NCI-H1417 treated with DMSO at 0.1 percent for 48 hours (cell line): ENCODE measurements at places on chromosomes 13 and 19.

- no peak for DNase-seq
Measured at GRCh38 chr19:2594319-2594718, 108.2 kb downstream of the GNG7 start.

GRCh38 chr19:5803752-5804515 is 933 bp upstream of the NRTN start:
- DNase-seq = peak; percentile 33

GRCh38 chr13:48631441-48631840 is 22.3 kb upstream of the CYSLTR2 start:
- DNase-seq = no peak

GRCh38 chr19:48616041-48616436 is 1.2 kb upstream of the FAM83E start:
- no peak for DNase-seq

DNA sequence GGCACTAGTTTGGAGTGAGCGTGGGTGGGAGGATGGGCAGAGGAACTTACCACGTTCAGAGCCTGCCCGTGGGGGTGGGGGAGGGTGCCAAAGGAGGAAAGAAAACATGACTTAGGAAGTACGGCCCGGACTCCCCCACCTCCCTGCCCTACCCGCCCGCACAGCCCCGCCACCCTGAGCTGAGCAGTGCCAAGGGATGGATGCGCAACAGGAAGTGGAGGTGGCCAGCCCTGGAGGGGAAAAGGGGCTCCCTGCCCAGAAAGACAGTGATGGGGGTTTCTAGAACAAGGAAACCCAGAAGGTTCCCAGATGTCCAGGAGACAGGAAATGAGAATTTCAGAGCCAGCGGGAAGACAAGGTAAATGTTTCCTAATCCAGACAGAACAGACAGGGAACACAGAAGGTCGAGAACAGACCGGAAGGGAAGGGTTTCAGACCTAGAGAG is 6.3 kb downstream of the TEAD2 start:
- DNase-seq = no peak

DNA sequence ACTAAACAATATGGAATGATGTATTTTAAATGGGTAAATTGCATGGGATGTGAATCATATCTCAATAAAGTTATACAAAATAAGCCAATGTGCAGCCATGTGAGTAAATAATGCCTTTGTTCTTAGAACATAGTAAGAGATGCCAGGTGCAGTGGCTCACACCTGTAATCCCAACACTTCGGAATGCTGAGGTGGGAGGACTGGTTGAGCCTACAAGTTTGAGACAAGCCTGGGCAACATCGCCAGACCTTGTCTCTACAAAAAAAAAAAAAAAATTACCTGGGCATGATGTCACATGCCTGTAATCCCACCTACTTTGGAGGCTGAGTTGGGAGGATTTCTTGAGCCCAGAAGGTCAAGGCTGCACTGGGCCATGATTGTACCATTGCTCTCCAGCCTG is 230.7 kb downstream of the RFC3 start:
- no peak for DNase-seq

DNA sequence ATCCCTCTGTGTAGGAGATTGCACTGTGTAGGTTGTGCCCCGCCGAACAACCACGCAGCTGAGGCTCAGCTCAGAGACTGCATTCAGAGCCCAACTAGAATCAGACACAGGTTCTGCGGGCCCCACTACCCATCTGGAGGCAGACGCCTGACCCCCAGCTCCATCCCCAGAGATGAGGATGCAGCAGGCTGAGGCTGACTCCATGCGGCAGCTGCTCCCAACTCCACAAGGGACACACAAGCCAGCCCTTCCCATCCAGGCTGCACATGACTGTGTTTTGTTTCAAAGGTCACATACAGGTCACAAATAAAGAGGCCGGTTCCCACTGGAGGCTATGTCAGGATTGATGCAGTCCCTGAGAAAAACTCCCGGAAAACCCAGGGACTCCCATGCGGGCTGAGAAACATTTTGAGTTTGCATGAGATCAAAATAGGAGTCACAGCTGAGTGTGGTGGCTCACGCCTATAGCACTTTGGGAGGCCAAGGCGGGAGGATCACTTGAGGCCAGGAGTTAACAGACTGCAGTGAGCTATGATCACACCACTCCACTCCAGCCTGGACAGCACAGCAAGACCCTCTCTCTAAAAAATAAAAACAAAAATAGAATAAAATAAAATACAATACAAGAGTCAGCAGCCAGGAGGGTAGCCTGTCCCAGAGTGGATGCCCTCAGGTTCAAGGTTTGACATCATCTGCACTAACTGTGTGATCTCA is 14.0 kb downstream of the ELL start:
- no peak for DNase-seq

- DNase-seq = peak; percentile 79
Measured at GRCh38 chr13:44140146-44140545, 233.5 kb upstream of the SERP2 start.

GRCh38 chr13:68727165-68727564 is 1380.5 kb upstream of the ATXN8OS start:
- DNase-seq = no peak

GRCh38 chr19:38122402-38123093 is 101.5 kb downstream of the DPF1 start:
- DNase-seq = no peak

DNA sequence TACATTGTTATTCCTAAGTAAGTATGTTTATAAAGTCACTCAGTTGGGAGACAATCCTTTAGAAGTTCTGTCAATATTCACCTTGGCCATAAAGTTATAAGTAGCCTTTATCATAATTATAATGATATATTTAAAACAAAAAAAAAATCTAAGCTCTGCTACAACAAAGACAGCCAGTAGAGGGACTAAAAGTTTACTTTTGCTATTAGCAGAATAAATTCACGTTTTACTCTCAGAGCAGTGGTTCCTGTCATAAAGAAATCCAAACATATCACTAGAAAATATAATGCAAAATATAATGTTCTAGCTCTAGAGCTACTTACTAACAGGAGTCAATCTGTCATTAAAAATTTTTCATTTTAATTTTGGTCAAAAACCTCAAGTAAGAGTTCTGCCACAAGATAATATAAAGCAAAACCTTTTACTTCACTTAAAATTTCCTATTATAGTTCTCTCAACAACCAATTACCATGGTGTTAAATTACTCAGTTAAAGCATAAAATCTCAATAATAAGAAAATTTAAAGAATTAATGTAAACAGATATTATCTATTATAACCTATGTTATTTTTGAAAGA is 17.7 kb downstream of the INTS6 start:
- no peak for DNase-seq

- DNase-seq = no peak
Measured at GRCh38 chr19:7153022-7153421, 83.5 kb downstream of the ZNF557 start.

DNA sequence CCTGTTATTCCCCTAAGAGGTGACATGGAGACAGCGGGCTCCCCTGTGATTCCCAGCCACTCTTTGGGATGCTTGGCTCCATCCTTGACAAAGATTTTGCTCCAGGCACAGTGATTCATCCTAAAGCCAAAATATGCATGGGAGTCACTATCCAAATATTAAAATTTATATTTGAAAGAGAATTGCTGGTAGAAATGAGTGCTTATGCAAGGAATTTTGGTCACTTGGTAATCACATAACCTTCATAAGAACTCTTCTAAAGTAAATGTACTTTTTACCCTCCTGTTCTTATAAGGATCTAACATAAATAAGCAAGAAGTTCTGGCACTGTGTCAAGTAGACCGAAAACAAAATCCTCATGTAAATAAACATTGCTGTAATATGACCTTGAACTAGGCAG is 385.8 kb downstream of the ITGBL1 start:
- no peak for DNase-seq

GRCh38 chr19:37972803-37973202 is 65.8 kb downstream of the SIPA1L3 start:
- DNase-seq = no peak

DNA sequence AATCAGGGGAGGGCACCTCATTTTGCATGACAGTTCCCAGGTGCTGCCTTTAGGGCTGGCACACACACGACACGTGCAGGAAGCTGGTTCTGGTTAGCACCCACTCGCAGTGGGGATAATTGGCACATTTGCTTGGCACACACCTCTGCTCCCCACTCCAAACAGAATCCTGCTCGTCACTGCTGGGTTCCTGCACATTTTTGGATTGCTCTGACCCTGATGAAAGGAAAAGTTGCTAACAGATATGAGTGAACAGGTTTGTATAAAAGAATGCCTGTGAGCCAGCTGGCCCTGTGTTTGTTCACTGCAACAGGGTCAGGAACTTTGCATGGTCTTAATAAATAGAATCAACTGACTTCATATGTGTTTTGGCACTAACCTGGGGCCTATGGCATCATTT is 1500.4 kb downstream of the EFNB2 start:
- DNase-seq = no peak

- no peak for DNase-seq
Measured at GRCh38 chr13:20019043-20019442, 60.5 kb downstream of the ZMYM2 start.

- no peak for DNase-seq
Measured at GRCh38 chr13:41900918-41901317, 60.0 kb downstream of the VWA8 start.

DNA sequence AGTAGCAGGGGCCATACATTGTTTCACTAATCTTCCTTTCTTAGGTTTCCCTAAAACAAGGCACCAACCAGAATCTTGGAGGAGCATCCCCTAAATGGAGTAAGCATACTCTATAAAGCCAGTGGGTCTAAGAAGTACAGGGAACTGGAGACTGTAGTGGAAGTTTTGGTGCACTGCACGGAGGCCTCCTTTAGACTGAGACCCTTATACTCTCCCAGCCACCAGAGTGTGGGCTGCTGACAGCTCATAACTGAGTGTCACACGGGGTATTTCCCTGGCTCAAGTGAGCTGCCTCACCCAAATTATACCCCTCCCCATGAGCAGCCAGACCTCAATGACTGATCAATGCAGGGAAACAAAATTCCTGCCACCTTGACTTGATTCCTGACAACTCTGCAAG is 349.5 kb downstream of the NDFIP2 start:
- no peak for DNase-seq

- DNase-seq = no peak
Measured at GRCh38 chr13:40169476-40169875, 497.0 kb downstream of the FOXO1 start.

DNA sequence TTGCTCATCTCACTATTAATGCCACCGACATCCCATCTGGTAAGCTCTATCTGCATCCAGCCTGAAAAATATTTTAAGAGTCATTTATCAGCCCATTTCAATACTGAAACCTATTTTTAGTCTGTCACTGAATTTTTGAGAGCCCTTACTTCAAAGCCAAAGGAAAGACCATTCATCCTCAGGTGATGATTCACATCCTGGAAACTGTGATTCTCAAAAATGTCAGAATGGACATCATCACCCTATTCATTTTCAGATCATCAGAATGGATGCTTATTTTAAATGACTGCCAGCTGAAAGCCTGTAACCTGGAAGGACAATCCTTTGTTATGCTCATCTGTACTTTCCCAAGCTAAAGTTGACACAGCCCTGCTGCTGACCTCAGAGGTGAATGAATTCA is 27.0 kb downstream of the TNFSF11 start:
- DNase-seq = no peak

DNA sequence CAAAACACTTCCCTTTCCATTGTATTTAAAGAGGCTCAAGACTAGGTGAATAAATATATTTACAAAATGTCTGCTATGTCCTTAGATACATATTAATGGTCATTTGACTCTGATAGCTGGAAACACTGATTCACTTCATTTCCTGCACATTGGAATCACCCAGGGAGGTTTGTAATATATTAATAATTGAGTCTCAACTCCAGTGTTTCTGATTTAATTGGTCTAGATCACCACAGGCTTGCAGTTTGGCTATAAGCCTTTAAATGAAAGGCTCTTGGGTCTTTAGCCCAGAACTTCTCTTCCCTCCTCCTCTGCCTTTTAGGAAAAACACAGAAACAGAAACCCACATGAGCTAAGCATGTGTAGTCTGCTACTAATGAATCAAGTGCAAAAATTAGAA is 378.0 kb downstream of the TBC1D4 start:
- DNase-seq = no peak

DNA sequence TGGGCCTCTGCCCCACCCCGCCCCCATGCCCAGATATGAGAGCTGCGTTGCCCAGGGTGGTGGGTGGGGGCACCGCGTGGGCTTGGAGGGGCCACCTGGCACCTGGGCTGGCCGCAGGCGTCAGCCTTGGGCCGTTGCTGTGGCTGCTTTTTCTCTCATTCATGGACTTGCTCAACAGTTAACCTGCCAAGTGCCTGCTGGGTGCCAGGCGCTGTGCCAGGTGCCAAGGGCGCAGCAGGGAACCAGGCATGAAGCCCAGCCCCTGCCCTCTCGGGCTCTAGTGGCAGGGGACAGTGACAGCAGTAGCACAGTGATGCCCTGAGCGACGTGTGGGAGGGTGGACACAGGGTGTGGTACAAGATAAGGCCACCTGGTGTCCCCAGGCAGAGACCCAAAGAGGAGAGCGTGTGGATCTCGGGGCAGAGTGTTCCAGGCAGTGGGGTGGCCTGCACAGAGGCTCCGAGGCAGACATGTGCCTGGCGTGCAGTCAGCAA is 28.1 kb downstream of the DHX34 start:
- no peak for DNase-seq

- DNase-seq = no peak
Measured at GRCh38 chr19:51354742-51355148, 11.4 kb downstream of the ETFB start.
